ENCODE measurements at places on chromosomes 4 and X.
A peak's percentile ranks its signal among the peaks of the same experiment; 100 is the strongest.

DNA sequence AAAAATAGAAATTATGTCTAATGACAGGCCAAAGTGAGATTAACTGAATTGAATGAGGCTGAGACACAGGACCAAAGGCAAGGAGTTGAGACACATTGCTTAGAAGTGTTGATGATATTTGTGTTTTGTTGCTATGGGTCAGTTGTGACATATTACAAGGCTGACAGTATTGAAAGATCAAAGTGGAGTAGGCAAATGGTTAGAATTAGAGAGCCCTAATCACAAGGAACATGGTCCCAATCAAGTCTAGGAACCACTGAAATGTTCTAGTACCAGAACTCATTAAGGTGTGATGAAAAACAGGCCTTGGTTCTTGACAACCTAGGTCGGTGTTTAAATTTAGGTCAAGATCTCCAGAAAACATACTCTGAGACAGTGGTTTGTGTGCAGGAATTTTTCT, 896.3 kb upstream of the HS3ST1 start:
- no peak for DNase-seq

- peak; percentile 1 for DNase-seq
These were observed 2301.3 kb upstream of the TENM3 start for GRCh38 chr4:179941911-179942310.

- DNase-seq: no peak
These were observed 304.7 kb upstream of the FTHL17 start for GRCh38 chrX:31376408-31377022.

DNA sequence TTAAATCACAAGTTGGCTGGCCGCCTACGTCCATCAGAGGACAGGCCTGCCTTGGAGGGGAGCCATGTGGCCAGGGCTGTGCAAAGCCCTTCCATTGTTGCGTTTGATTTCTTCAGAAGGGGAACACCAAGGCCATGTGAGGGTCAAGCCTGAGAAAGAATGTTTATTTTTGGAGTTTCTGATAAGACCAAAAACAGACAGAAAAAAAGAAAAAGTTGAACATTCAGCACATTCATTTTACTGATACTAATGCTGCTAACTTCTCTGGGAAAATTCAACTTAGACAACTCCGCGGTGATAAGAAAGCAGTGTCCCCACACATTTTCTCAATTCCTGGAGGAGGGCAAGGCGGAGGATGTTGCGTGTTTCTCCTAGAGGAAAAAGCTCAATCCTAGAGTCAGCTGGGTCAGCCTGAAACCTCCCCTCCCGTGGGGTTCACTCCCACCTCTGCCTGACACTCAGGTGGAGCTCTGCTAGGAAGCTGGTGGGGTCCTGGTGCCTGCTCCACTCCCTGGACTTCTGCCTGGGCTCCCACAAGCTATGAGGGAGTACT, 63.5 kb downstream of the ANAPC4 start:
- DNase-seq: no peak

DNA sequence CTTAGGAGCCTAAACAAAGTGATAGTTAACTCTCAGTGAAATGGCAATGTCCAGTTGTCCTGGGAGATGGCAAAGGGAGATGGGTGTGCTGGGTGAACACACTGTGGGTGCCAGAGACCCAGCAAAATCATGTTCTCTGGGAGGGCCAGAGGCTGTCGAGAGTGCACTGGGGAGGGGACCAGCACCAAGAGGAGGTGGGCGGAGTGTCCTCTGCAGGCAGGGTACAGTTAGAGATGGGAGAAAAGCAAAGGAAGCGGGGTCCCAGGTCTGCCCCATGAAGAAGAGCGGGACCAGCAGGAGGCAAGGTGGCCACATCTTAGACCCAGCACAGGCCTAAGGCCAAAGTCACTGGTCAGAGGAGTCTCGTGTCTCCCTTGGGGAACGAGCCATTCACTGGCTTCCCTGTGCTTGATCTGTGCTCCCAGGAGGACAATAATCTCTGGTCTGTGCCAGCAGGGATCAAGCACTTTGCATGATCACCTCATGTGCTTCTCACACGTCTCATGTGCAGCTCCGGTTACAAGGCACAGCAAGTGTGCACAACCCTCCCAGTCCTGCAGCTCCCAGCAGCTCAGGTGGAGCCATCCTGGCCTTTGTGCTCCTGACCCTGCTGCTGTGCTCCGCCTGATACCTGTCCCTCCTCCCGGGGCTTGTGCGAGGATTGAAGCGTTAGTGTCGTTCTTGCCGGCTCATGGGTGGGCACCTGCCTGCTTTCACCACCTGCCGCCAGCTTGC, 100.9 kb downstream of the FAM53A start:
- no peak for DNase-seq
